ENCODE measurements at places on chromosomes 12 and 14. TPM values are rescaled to one million over a fixed set of nuclear protein-coding genes. Genes with fewer than 3 reads are reported as not detected.
A peak's percentile ranks its signal among the peaks of the same experiment; 100 is the strongest.

DNA sequence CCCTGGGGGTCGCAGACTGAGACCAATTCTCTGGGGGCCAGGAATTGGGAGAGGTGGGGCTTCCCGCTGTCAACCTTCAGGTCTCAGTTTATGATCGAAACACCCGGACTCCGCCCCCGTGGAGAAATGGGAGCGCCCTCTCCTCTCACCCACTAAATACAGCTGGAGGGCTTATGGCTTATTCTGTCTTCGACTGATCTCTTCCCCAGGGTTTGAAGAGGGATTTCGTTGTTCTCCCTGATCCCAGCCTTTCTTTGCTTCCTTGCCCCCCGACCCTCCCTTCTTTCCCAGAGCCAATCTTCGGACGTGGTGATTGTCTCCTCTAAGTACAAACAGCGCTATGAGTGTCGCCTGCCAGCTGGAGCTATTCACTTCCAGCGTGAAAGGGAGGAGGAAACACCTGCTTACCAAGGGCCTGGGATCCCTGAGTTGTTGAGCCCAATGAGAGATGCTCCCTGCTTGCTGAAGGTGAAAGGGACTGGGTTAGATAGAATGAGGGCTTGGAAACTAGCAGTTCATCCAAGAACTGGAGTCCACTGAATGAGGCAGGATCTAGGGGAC, 607 bp downstream of the OS9 start:
- H3K4me1 ChIP-seq: peaks cover 15% of the 10 kb centered on the region
- H3K27ac ChIP-seq: peak overlapping the region; percentile 78
- DNase-seq: peak; percentile 30
- H3K27me3 ChIP-seq: no peaks in the 10 kb centered on the region

GRCh38 chr12:106342397-106343213, 14.9 kb upstream of the POLR3B start:
- H3K27me3 ChIP-seq: no peaks in the 10 kb centered on the region
- peaks cover 63% of the 10 kb centered on the region for H3K36me3 ChIP-seq
- H3K27ac ChIP-seq: peak overlapping the region; percentile 75
- H3K4me1 ChIP-seq: peaks cover 23% of the 10 kb centered on the region
- DNase-seq: peak; percentile 71
- H3K4me3 ChIP-seq: peak overlapping the region; percentile 16

GRCh38 chr14:63513756-63514155, 29.4 kb downstream of the PPP2R5E start:
- peaks cover 6% of the 10 kb centered on the region for H3K36me3 ChIP-seq
- no peaks in the 10 kb centered on the region for H3K27me3 ChIP-seq
- H3K4me3 ChIP-seq: no peak overlapping the region
- peaks cover 33% of the 10 kb centered on the region for H3K4me1 ChIP-seq

DNA sequence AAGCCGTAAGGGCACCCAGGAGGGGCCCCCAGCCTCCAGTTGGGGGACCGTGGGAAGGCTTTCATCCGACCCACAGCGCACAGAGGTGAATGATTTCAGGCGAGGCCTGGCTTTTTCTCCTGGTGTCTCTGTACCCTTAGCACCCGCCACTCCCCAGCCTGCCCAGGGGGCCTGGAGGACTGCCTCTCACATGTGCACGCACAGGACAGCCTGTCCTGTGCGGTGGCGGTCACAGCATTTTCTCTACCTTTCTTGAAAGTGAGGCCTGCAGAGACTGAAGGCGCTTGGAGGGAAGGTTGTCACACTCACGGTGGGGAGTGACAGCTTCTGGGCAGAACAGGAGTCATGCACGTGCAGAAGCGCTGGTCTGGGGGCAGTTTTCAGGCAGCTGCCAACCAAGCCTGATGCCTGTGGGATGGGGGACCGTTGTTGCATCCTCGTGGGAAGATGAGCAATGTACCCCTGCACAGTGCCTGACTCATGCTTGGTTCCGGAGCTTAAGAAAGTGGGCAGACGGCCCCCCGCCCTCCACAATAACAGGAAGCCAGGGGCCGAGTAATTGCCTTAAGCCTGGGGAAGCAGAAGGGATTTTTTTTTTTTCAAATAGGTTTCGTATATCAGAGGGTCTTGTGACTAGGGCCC, 148.1 kb downstream of the TSPAN9 start:
- no peak overlapping the region for H3K27ac ChIP-seq
- DNase-seq: peak; percentile 51
- peaks cover 27% of the 10 kb centered on the region for H3K4me1 ChIP-seq
- H3K4me3 ChIP-seq: no peak overlapping the region
- no peaks in the 10 kb centered on the region for H3K36me3 ChIP-seq

DNA sequence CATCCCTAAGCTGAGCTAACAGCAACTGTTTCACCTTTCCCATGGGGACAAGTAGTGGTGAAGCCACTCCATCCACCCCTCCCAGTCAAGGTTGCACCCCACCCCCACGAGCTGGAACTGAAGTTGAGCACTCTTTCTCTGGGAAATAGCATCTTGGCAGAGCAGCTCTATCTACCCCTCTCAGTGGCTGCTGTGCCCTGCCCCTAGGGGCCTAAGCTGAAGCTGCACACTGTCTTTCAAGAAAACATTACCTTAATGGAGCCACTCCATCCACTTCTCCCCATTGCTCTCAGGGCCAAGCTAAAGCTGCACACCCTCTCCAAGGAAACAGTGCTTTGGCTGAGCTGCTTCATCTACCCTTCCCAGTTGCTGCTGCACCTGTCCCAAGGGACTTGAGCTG, 170.6 kb upstream of the CCDC196 start:
- no peaks in the 10 kb centered on the region for H3K36me3 ChIP-seq
- H3K4me1 ChIP-seq: no peaks in the 10 kb centered on the region
- DNase-seq: no peak
- H3K4me3 ChIP-seq: no peak overlapping the region
- no peak overlapping the region for H3K27ac ChIP-seq
- H3K27me3 ChIP-seq: no peaks in the 10 kb centered on the region

Gene IL22
- not detected for total RNA-seq

DNA sequence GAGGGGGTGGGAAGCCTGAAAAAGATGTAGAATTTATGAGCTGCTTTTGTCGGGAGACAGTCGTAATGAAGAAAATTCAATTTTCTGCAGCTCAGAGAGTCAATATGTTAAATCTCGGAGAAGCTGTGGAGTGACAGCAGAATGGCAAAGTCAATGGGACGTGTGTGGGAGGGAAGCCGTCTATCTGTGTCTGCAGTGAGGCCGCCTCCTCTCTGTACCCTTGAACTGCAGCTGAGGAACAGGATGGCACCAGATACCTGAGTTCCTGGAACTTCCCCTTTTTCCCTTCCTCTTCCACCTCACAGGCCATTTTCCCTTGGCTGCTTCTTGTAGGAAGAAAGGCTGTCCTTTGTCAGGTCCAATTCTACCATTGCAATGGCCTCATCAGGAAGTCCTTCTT, 9.3 kb upstream of the CALCOCO1 start:
- H3K36me3 ChIP-seq: no peaks in the 10 kb centered on the region
- peaks cover 6% of the 10 kb centered on the region for H3K4me1 ChIP-seq
- no peak overlapping the region for H3K4me3 ChIP-seq
- DNase-seq: no peak

DNA sequence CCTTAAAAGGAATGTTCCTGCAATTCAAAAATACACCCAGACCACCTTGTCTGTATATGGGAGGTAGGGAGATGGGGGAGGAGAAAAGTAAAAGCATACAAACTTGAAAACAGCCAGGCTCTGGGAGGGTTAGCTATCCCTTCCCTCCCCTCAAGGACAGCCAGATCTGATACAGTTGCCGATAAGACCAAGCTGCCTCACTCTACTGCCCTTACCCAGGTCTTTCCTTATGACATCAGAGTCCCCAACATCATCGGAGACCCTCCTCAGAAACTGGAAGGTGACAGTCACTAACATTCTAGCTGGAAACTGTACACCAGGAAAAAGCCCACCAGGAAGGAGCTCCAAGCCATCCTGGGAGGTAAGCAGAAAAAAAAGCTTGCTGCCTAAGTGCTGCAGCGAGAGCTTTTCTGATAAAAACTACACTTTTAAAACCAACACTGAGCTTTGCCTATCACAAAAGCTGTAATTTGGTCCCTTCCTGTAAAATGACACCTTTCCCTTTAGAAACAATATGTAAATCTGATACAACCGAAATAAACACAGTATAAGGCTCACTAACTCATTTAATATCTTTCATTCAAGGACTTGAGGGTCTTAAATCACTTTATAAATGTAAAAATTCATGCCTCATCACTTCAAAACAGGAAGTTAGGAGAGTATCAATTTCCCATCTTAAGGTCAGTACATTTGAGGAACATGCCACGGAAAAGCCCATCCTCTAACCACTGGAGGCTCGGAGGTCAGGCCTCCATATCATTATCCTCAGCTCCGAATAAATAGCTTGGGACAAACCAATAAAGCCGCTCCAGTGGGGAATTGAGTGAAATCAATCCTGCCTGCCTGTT, 20.4 kb upstream of the PLEKHH1 start:
- no peaks in the 10 kb centered on the region for H3K27me3 ChIP-seq
- no peaks in the 10 kb centered on the region for H3K36me3 ChIP-seq
- DNase-seq: no peak

DNA sequence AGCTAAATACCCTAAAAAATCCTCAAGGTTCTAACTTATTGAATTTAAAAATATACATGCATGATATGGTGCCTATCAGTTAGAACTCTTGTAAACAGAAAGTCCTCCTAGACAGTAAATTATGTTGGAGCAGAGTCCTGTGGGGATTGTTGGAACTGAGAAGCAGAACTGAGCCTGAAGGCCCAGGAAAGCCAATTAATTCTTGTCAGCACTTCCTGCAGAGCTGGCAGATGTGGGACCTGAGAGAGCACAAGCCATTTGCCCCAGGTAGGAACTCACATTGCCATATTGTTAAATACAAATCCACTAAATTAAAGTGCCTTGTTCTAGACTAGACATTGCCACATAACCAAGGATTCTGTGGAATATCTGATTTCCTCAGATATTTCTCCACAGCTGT, 117.1 kb downstream of the RTN1 start:
- no peaks in the 10 kb centered on the region for H3K27me3 ChIP-seq
- DNase-seq: no peak
- no peaks in the 10 kb centered on the region for H3K36me3 ChIP-seq
- no peaks in the 10 kb centered on the region for H3K4me1 ChIP-seq
- no peak overlapping the region for H3K4me3 ChIP-seq
- H3K27ac ChIP-seq: no peak overlapping the region

DNA sequence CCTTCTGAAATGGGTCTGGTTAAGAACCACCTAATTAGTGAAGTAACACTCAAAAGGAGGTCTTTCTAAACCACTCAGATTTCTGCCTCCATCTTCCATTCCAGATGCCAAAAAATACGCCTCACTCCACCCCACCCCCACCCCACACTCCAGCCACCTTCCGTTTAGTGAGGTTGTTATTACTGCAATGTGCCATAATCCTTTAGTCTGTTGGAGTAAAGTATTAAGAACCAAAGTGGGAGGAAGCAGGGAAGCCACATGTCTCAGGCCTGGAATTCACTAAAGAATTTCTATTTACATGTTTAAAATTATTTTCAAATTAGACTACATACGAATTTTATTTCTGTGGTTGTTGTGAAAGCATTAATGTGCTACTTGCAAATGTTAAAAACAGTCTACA, 7.4 kb downstream of the KIF21A start:
- peaks cover 36% of the 10 kb centered on the region for H3K4me1 ChIP-seq
- no peaks in the 10 kb centered on the region for H3K36me3 ChIP-seq
- no peak for DNase-seq
- no peak overlapping the region for H3K27ac ChIP-seq
- no peak overlapping the region for H3K4me3 ChIP-seq

DNA sequence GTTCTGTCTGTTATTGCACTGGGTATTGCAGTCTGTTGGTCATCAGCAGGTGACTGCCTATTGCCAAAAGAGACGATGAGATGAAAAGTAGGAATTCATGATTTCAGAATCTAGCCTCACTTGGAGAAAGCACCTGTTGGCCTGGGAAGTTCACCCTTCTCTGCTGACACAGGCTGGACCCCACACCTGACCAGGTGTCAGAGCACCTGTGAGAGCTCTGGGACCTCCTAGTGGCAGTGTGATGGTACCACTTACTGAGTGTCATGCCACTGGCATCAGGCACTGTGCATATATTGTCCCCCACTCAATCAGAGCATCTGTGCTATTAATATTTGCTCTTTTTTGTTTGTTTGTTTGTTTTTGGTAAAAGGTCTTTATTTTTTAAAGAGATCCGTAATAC, 68.0 kb downstream of the RASSF3 start:
- peaks cover 73% of the 10 kb centered on the region for H3K4me1 ChIP-seq

DNA sequence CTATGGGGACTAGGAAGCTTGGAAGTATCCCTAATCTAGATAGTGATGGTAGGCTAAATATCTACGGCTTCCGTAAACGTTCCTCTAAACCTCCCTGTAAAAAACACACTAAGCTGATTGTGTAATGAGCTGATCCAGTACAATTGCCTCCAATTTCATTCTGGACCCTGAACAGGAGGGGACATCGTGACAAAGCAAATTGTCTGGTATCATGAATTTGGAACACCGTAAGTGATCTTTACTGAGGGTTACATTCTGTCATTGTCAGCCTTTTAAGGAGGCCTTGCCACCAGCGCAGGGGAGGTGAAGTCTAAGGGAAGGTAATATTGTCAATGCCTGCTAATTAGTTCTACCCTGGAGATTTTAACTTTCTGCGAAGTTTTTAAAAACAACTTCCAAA, 487 bp upstream of the MGST1 start:
- no peaks in the 10 kb centered on the region for H3K27me3 ChIP-seq
- H3K36me3 ChIP-seq: no peaks in the 10 kb centered on the region
- no peak for DNase-seq
- no peak overlapping the region for H3K4me3 ChIP-seq
- peak overlapping the region; percentile 34 for H3K27ac ChIP-seq
- peaks cover 25% of the 10 kb centered on the region for H3K4me1 ChIP-seq

GRCh38 chr12:113299619-113300237, 35.2 kb downstream of the SLC8B1 start:
- H3K27me3 ChIP-seq: no peaks in the 10 kb centered on the region
- no peak overlapping the region for H3K4me3 ChIP-seq
- DNase-seq: peak; percentile 57
- H3K36me3 ChIP-seq: peaks cover 2% of the 10 kb centered on the region
- H3K4me1 ChIP-seq: peaks cover 31% of the 10 kb centered on the region
